NB4 (cell line): ENCODE measurements at places on chromosomes 5 and 9.

DNA sequence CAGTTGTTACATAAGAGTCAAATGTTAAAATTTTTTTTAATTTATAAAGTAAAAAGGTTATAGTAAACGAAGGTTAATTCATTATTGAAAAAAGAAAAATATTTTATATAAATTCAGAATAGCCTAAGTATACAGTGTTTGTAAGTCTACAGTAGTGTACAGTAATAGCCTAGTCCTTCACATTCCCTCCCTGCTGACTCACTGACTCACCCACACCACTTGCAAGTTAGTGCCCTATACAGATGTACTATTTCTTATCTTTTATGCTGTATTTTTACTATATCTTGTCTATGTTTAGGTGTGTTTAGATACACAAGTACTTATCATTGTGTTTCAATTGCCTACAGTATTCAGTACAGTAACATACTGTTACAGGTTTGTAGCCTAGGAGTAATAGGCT lies 57.6 kb downstream of the MAMDC2 start:
- DNase-seq, result no peak

GRCh38 chr5:16313761-16314160 lies 134.2 kb upstream of the MARCHF11 start:
- no peak for DNase-seq

GRCh38 chr5:168209997-168210396 lies 81.4 kb upstream of the WWC1 start:
- DNase-seq, result no peak

- no peak for DNase-seq
These were observed 58.6 kb downstream of the PTPN3 start for GRCh38 chr9:109439378-109440116.

GRCh38 chr9:5321058-5321457 lies 16.5 kb upstream of the RLN2 start:
- no peak for DNase-seq

- DNase-seq, result peak; percentile 11
These were observed 3.4 kb downstream of the COL5A1 start for GRCh38 chr9:134644725-134645606.

DNA sequence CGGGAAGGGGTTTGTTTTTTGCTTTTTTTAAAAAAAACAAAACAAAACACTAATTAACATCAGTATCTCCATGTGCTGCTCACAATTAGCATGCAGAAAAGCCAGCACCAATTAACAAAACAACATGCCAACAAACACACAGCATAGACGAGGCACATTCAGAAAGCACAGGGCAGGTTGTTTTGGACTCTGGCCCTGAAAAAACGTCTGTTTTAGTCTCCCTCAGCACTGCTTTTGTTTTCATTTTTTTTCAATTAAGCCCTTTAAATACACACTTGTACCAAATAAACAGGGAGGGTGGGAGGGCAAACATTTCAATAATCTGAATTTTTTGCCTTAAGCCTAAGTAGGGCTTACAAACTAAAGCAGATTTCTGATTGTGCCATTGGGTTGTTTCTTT lies 309.6 kb downstream of the DTWD2 start:
- DNase-seq, result no peak

GRCh38 chr9:127293767-127294166 lies 29.2 kb downstream of the GARNL3 start:
- DNase-seq, result peak; percentile 40

GRCh38 chr9:104817437-104817836 lies 53.5 kb downstream of the NIPSNAP3B start:
- no peak for DNase-seq

DNA sequence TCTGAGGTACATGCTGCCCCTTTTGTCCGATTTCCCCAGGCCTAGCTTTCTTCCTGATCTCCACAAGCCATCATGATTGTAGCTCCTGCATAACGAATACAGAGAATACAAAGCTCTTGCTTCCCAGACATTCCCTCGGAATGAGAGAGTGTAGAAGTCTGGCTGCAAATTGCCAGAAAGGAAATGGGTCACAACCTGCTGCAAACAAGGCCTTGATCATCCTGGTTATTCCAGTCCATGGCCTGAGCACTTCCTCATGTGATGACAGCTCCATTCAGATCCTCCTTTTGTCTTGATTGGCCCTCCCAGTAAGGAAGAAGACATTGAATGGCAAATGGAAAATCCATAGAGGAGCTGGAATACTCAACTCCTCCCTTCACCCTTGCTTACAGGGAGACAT lies 136.0 kb upstream of the ADRA1B start:
- DNase-seq, result no peak

DNA sequence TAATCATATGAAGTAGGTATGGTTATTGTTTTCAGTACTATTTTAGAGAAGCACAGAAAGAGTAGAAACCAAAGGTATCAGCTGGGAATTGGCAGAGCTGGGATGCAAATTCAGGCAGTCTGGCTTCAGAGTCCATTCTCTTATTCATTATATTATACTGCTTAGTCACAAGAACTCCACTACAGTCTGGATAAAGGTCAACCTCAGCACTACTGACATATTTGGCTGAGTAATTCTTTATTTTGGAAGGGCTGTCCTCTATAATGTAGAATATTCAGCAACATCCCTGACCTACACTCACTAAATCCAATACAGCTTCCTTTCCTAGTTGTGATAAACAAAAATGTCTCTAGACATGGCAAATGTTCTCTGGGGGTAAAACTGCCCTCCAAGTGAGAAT lies 37.6 kb downstream of the PTGER4 start:
- no peak for DNase-seq

- DNase-seq, result no peak
These were observed 31.5 kb upstream of the MYORG start for GRCh38 chr9:34408173-34408572.

DNA sequence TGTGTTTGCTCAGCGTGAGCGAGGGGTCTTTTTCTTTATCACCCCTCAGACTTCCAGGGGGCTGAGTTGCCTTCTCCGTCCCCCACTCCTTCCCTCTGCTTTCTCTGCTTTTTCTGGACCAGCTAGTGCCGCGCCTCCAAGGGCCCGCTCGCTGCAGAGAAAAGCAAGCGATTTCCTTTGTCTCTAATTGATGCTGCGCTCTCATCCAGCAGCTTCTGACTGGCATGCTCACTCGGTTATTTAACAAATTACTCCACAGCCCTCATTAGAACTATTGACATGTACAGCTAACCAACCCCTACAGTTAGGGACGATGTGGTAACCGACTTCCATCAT lies 288.0 kb downstream of the ELAVL2 start:
- DNase-seq, result no peak

GRCh38 chr5:175616083-175616482 lies 41.8 kb upstream of the HRH2 start:
- DNase-seq, result no peak

DNA sequence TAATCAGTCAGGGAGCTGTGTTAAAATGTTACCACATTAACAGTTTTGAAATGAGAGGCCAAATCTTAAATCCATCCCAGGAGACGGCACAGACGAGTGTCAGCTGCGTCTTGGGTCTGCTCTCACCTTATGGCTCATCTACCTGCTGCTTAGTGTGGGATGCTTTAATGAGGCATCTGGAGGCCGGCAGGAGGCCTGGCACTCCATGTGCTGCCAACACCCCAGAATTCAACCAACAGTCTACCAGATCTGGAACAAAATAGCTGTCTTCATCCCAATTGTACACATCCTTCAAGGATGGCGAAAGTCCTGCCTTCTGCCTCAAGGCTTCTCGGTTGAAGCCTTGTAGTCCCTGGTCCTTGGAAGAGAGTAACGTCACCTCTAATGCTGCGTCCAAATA lies 12.0 kb downstream of the PRKACG start:
- DNase-seq, result no peak

GRCh38 chr5:149872351-149873040 lies 72.1 kb downstream of the PDE6A start:
- no peak for DNase-seq

DNA sequence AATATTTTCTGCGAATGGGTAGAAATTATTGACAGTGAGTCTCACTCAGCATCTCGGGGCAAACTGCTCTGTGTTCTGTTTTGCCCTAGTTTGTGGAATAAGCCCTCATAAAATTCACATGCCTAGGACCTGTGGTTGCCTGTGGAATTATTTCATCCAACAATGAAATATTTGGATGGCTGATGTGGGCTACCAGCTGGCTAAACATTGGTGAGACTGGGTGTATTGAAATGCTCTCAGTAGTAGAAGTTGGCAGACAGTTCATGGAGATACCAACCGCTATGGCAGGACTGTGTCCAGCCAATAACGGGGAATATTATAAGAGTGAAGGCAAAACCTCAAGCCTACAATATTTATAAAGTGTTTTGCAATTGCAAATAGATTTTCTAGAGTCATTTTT lies 344.1 kb upstream of the RPS23 start:
- no peak for DNase-seq

DNA sequence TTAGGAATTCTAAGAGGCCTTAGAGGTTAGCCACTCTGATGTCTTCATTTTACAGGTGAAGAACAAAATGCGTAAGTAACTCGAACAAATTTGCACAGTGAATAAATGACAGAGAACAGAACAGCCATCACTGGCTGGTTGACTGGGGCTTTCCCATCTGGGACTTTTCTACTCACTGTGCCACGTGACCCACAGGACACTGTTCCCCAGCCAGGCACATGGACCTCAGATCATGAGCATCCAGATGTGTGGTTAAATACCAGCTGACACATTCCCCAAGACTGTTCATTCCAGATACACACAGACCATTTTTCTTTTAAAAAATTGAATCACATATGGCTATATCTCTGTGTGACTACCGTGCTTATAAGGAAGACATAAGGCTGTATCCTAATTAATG lies 25.8 kb upstream of the MED10 start:
- DNase-seq, result no peak

GRCh38 chr9:99127356-99128132 lies 22.6 kb downstream of the TGFBR1 start:
- DNase-seq, result no peak

DNA sequence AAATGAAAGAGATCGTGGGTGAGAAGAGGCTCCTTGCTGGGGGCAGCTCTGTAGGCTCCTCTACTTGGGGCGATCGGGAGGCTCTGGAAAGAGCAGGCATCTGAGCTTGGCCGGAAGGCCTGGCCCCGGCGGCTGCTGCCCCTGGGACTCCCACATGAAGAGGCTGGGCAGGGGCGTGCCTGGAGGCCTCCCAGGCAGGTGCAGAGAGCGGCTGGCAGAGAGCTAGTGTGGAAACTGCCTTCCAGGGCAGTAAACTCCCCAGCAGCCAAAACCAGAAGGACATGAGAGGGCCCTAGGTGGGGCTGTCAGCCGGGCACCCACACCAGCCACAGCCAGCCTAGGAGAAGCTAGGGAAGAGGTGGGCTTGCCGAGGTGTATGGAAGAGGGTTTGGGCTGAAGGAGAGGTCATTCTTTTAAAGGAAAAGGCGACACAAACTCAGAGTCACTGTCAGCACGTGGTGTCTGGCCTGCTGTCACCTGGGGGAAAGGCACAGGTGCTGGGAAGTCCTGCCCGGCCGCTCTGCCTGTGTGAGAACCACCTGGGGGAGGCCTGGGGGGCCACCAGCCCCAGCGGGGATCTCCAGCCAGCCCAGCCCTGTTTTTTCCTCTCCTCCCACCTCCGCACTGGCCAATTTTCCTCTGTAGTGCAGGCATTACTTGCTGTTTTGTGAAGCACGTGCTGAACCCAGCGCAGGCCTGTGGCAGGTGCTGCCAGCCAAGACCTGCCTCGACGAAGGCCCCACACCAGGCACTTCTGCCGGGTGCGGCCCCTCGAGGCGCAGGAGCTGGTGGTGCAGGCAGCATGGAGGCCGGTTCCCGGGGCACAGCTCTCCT lies 44.8 kb upstream of the EGFL7 start:
- peak; percentile 88 for DNase-seq

- DNase-seq, result no peak
These were observed 1359.4 kb downstream of the EFNA5 start for GRCh38 chr5:106311230-106311915.

DNA sequence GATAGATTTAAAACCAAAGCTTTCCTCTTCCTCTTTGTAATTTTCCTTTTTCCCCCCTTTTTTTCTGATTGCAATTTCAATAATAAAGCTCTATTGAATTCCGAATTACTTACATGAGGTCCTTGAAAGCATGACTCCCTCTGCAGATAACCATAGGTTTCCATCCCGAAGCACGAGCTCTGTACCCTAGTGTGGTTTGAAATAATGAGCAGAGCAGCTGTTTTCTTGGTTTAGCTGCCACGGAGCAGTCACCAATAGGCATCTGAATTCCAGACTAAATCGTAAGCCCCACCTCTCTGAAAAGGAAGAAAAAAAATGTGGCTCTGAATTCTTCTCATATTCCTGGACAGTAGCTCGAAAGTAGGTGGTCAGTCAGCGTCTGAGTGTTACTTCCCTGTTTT lies 18.5 kb upstream of the GNE start:
- no peak for DNase-seq

- DNase-seq, result no peak
These were observed 710 bp downstream of the WNK2 start for GRCh38 chr9:93184432-93185265.

- DNase-seq, result no peak
These were observed 459.6 kb downstream of the PRELID2 start for GRCh38 chr5:145375521-145375920.

DNA sequence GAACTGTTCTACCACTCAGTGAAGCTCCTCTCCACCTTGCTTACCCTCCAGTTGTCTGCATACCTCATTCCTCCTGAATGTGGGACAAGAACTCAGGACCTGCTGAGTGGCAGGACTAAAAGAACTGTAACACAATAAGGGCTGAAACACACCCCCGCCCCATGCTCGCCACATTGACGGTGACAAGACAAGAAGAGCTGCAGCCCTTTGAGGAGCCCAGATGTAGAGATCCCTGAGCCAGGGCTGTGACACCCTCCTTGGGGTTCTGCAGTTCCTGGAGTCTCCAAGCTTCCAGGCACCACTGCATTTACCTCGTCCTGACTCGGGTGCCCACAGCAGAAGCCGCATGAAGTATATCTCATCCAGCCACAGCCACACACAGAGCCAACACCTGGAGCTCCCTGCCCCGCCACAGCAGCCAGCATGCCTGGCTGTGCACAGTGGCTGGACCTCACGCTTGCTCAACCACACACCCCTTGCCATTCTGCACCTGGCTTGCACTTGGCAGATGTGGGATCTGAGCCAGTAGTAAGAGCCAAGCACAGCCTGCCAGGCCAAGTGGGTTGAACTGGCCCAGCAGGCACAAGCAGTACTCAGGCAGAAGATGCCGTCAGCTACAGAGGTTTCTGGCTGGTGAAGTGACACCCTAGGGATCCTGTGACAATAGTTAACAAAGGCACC lies 166.1 kb downstream of the RNF180 start:
- no peak for DNase-seq

DNA sequence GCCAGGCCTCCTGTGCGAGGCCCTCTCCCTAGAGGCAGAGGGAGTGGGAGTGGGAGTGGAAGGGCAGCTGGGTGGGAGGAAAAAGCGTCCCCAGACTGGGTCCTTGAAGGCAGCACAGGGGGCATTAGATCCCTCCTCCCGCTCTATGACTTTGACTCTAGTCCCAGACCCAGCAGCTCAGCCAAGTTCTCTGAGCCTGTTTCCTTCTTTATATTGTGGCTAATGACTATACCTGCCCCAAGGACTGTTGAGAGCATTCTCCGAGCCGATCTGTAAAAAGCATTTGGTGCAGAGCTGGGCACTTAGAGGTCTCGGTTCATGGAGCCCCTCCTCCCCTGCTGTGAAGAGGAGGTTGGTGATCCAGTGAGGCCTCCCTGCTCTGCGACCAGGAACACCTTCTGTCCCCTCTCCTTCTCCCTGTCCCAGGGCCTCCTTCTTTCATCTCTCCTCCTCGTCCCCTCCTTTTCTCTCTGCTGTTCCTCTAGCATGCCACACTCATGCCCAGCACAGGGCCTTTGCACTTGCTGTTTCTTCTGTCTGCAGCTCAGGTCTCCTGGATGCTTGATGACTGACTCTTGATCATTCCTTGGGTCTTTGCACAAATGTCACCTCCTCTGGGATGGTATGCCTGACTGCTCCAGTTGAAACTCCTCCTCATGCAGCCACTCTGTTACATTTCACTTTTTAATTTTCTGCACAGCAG lies 23.4 kb upstream of the PSD2 start:
- no peak for DNase-seq
